Upper lobe of right lung (tissue), 1 donor: ENCODE measurements at places on chromosomes 13 and 19. TPM values are rescaled to one million over a fixed set of nuclear protein-coding genes. Genes with fewer than 3 reads are reported as not detected.
A peak's percentile ranks its signal among the peaks of the same experiment; 100 is the strongest.

GFY gene
- not detected for total RNA-seq

CABP5 gene
- total RNA-seq, result not detected

GAPDHS gene
- total RNA-seq, result not detected

NLRP5 gene
- total RNA-seq, result not detected

- peaks cover 34% of the 10 kb centered on the region for H3K36me3 ChIP-seq
- H3K27me3 ChIP-seq, result no peaks in the 10 kb centered on the region
- peaks cover 8% of the 10 kb centered on the region for H3K4me1 ChIP-seq
- no peak overlapping the region for H3K27ac ChIP-seq
- no peak for DNase-seq
These were observed 69.8 kb downstream of the KDM4B start for GRCh38 chr19:5038631-5039271.

- H3K36me3 ChIP-seq, result no peaks in the 10 kb centered on the region
- H3K27me3 ChIP-seq, result no peaks in the 10 kb centered on the region
- H3K27ac ChIP-seq, result no peak overlapping the region
- no peaks in the 10 kb centered on the region for H3K4me1 ChIP-seq
- H3K4me3 ChIP-seq, result no peak overlapping the region
- DNase-seq, result no peak
These were observed 17.2 kb downstream of the FGF21 start for GRCh38 chr19:48772503-48772953.

DNA sequence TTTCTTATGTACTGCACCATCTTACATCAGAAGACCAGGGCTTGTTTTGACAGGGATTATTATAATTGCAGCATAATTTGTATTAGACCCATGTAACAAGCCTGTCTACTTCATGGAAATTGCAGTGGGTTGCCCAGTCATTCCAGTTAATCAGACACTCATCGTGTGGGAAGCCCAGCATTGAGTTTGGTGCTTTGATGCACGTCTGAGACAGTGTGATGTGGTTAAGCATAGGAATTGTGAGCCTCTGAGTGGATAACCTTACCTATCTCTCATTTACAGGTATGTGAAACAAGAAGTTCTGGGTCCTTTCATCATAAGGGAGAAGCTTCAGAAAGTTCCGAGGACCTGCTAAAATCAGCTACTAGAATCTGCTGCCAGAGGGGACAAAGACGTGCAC is 12.8 kb downstream of the RGCC start:
- H3K27ac ChIP-seq, result no peak overlapping the region
- H3K4me1 ChIP-seq, result peaks cover 21% of the 10 kb centered on the region
- no peak overlapping the region for H3K4me3 ChIP-seq
- DNase-seq, result no peak

DNA sequence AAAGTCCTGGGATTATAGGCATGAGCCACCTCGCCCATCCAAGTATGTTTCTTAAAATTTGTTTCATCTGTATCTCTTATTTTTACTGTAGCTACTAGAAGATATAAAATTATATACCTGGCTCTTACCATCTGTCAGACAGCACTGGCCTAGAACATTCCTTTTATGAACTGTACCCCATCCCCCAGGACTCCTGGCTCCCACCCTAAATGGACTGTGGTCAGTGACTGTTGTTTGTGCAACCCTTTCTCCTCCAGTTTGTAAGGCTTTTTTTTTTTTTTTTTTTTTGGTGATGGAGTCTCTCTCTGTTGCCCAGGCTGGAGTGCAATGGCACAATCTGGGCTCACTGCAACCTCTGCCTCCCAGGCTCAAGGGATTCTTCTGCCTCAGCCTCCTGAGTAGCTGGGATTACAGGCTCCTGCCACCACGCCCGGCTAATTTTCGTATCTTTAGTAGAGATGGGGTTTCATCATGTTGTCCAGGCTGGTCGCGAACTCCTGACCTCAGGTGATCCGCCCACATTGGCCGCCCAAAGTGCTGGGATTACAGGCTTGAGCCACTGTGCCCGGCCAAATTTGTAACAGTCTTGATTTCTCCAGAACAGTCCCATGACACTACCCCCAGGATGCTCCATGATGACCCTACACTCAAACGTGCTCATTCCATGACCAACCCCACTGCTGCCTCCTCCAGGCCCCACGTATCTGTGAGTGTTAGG is 2.5 kb downstream of the NDUFA3 start:
- H3K27ac ChIP-seq, result no peak overlapping the region
- no peaks in the 10 kb centered on the region for H3K27me3 ChIP-seq
- no peak for DNase-seq

DNA sequence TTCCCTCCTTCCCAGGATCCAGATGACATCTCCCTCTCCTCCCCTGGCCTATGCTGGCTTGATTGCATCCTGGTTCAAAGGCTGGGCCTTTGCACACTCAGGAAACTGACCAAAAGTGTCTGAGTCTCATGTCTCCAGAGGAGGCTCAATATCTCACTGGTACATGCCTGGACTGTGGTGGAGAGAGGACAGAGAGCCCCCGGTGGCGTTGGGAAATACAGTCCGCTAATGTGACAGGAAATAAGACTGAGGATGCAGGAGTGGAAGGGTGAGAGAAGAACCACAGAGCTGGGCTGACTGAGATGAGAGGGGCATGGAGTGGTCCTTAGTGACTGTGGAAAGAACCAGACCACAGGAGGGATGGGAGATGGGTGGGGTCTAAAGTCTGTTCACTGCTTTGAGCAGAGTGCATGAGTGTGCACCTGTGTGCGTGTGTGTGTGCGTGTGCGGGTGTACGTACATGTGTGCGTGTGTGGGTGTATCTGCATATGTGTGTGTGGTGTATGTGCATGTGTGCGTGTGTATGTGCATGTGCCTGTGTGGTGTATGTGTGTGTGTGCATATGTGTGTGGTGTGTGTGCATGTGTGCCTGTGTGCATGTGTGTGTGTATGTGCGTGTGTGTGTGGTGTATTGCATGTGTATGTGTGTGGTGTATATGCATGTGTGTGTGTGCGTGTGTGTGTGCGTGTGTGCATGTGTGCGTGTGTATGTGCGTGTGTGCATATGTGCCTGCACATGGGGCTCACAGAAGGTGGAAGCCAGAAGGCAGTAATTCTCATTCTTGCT is 1.9 kb downstream of the SIGLEC5 start:
- peaks cover 5% of the 10 kb centered on the region for H3K27me3 ChIP-seq
- no peak for DNase-seq
- no peaks in the 10 kb centered on the region for H3K36me3 ChIP-seq
- no peak overlapping the region for H3K4me3 ChIP-seq

- H3K27me3 ChIP-seq, result no peaks in the 10 kb centered on the region
- H3K27ac ChIP-seq, result no peak overlapping the region
- H3K4me3 ChIP-seq, result no peak overlapping the region
- peaks cover 66% of the 10 kb centered on the region for H3K36me3 ChIP-seq
- no peaks in the 10 kb centered on the region for H3K4me1 ChIP-seq
These were observed 15.1 kb downstream of the CC2D1A start for GRCh38 chr19:13920940-13921747.

GRCh38 chr19:5690955-5691821 is 1.1 kb downstream of the RPL36 start:
- peak overlapping the region; percentile 79 for H3K4me3 ChIP-seq
- DNase-seq, result peak; percentile 78
- H3K36me3 ChIP-seq, result peaks cover 46% of the 10 kb centered on the region
- H3K4me1 ChIP-seq, result peaks cover 13% of the 10 kb centered on the region
- H3K27me3 ChIP-seq, result no peaks in the 10 kb centered on the region

DNA sequence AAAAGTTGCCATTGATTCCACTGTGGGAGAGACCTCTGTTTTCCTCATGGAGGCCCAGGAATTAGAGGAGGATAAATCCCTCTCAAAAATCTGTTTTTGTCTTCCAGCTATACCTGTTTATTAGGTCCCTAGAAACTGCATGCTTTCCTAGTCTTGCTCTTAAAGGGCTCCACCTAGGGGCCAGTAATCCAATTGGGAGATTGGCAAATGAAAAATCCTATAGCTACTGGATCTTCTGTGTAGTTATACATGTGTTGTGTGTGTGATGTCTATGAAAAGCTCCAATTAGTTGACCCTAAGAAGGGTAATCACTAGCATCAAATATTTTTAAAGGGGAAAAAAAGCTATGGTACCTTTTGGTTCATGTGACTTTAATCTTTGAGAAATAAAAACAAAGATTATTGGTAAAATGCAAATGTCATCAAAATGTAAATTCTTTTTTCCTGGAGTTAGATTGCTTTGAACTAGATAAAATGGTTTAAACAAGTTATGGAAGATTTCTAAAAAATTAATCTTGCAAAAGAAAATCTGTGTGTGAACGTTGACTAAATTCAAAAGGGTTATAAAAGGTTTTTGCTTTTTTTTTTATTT is 63.4 kb upstream of the C1QTNF9B start:
- H3K4me1 ChIP-seq, result peaks cover 5% of the 10 kb centered on the region
- DNase-seq, result no peak
- no peak overlapping the region for H3K27ac ChIP-seq
- H3K36me3 ChIP-seq, result no peaks in the 10 kb centered on the region
- H3K4me3 ChIP-seq, result no peak overlapping the region

DNA sequence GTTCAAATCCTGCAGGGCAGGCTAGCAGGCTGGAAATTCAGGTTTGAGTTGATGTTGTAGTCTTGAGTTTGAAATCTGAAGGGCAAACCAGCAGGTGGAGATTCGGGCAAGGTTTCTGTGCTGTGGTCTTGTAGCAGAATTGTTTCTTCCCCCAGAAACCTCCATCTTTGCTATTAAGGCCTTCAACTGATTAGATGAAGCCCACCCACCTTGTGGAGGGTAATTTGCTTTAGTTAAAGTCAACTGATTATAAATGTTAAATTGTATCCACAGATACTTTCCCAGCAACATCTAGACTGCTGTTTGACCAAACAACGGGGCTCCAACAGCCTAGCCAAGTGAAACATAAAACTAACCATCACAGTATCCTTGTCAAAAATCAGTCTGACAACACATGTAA is 9.4 kb downstream of the IPO5 start:
- no peaks in the 10 kb centered on the region for H3K27me3 ChIP-seq
- H3K4me3 ChIP-seq, result no peak overlapping the region
- H3K4me1 ChIP-seq, result no peaks in the 10 kb centered on the region
- no peak overlapping the region for H3K27ac ChIP-seq

DNA sequence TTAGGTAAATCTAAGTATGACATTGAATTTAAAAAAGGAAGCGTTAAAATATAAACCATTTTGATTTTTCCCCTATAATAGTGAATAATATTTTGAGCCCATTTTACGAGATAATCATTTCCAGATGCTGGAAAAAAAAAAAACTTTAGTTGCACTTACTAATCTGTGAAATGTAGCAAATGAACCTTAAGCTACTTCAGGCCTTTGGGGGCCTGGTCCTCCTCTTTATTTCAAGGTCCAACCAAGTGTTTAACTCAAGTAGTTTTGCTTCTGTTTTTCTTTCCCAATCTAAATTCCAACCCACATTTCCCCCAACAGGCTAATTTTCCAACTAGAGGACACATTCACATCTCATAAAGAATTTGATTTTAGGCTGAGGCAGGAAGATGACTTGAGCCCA is 101.2 kb downstream of the TNFRSF19 start:
- no peak overlapping the region for H3K4me3 ChIP-seq
- no peaks in the 10 kb centered on the region for H3K27me3 ChIP-seq
- no peaks in the 10 kb centered on the region for H3K36me3 ChIP-seq

- peaks cover 17% of the 10 kb centered on the region for H3K4me1 ChIP-seq
- H3K36me3 ChIP-seq, result no peaks in the 10 kb centered on the region
- no peak overlapping the region for H3K27ac ChIP-seq
These were observed 181.8 kb downstream of the COL4A1 start for GRCh38 chr13:110125157-110125556.
